ENCODE measurements at places on chromosomes 5 and 9. TPM values are rescaled to one million over a fixed set of nuclear protein-coding genes. Genes with fewer than 3 reads are reported as not detected.

DNA sequence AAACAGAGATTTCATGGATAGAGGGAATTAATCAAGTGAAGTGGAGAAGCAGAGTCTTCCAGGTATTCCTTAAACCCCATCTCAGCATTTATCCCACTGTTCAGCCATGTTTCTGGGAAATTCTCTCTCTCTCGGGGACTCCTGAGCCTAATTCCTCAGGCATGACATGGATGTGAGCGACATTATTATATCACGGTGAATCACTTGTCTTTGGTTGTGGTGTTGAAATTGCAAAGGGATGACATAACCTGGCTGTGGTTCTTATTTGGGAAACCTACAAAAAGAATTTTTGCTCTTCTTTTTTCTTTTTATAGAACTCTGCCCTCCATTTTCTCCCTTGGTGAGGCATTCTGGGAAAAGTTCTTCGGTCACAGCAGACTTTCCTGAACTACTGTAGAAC, 457.9 kb upstream of the PTGER4 start:
- no peak overlapping the region for H3K4me3 ChIP-seq
- H3K4me1 ChIP-seq, result peaks cover 30% of the 10 kb centered on the region

DNA sequence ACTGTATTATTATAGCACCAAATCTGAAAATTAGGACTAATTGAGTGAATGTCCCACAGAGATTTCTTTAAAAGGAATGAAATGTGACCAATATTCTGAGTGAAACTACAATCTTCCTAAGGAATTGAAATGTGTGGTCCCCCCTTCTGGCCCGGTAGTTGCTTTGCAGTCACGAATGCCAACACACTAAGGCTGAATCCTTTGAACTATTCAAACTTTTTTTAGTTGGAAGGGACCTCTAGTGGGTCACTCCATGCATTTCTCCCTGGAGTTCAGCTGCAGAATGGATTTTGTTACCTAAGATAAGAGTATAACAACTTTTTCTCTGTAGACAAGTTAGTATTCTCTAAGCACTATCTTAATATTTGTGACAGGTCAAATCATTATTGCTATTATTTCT, 2.8 kb downstream of the CDH6 start:
- H3K27me3 ChIP-seq, result no peaks in the 10 kb centered on the region
- H3K4me1 ChIP-seq, result peaks cover 27% of the 10 kb centered on the region
- peak overlapping the region; percentile 97 for H3K4me3 ChIP-seq
- DNase-seq, result peak; percentile 52
- H3K36me3 ChIP-seq, result no peaks in the 10 kb centered on the region

DNA sequence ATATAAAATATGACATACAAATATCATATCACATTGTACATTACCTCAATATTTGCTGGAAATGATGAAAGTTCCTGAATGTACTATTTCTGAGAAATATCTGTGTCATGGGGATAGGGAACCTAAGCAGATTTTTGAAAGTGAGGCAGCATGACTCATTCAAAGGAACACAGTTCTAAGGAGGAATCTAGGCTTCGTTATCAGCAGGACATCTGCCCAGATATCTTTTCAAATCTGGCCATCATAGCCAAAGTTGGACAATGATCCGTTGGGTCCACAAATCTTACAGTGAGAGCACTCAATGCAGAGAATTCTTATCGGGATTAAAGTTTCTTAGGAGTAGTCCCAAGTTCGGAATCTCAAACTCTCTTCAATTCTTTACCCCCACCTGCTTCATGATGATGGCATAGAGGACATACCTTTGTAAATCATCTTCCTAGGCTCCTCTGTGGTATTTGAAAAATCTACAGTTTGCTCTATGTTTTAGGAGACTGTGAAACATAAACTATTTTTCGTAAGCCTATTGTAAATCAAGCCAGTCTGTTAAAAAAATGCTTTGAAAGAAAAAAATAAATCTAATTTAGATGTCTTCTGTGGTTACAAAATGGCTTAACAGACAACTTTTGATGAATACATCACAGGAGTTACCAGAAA, 29.4 kb upstream of the ALDH1A1 start:
- no peaks in the 10 kb centered on the region for H3K36me3 ChIP-seq
- no peak overlapping the region for H3K27ac ChIP-seq
- H3K27me3 ChIP-seq, result no peaks in the 10 kb centered on the region
- no peak for DNase-seq
- H3K4me1 ChIP-seq, result no peaks in the 10 kb centered on the region
- no peak overlapping the region for H3K4me3 ChIP-seq

DNA sequence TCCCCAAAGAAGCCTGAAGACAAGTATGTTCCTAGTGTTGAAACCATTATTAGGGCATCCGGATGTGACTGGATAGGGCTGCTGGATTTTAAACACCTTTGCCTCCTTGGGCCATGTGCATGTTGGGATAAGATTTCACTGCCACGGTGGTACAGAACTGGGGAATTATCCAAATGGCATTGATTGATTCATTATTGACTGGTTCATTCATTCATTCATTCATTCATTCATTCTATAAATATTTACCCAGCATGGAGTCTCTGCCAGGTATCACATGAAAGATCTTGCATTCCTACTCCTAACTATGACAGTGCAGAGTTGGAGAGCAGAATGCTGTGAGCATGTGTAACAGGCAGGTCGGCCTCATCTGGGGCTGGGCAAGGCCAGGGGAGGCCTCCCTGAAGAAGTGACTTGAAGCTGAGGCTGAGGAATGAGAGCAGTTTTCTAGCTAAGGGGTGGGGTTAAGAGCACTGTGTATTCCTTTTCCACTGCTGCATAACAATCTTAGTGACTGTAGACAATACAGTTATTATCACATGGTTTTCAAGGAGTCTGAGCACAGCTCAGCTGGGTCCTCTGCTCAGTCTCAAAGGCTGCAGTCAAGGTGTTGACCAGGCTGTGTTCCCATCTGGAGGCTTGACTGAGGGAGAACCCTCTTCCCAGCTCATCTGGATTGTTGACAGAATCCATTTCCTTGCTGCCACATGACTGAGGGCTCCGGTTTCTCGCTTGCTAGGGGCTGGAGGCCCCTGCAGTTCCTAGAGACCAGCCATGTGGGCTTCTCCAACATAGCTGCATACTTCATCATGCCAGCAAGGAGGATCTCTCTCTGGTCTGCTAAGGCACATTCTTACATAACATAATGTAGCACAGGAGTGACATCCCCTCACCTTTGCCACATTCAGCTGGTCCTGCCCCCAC, 35.7 kb downstream of the AK8 start:
- H3K4me1 ChIP-seq, result peaks cover 5% of the 10 kb centered on the region
- no peaks in the 10 kb centered on the region for H3K36me3 ChIP-seq
- H3K27ac ChIP-seq, result no peak overlapping the region

DNA sequence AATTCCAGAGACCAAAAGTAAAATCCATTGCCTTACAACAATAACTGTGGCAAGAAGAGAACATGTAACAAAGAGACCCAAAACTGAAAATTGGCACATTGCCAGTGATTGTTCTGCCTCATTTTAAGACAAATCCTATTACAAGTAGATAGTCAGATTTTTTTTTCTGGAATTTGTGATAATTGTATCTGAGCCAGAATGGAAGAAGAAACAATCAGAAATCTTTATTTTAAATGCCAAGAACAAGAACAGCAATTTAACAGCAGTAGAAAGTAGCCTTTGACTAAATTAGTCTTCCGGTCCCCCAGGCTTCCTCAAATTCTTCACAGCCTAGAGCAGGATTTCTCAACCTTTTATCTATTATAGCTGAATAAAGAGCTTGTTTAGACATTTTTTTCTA, 106.7 kb upstream of the PTPN3 start:
- peaks cover 18% of the 10 kb centered on the region for H3K27me3 ChIP-seq
- no peaks in the 10 kb centered on the region for H3K36me3 ChIP-seq
- no peak for DNase-seq
- H3K27ac ChIP-seq, result no peak overlapping the region
- no peak overlapping the region for H3K4me3 ChIP-seq

DNA sequence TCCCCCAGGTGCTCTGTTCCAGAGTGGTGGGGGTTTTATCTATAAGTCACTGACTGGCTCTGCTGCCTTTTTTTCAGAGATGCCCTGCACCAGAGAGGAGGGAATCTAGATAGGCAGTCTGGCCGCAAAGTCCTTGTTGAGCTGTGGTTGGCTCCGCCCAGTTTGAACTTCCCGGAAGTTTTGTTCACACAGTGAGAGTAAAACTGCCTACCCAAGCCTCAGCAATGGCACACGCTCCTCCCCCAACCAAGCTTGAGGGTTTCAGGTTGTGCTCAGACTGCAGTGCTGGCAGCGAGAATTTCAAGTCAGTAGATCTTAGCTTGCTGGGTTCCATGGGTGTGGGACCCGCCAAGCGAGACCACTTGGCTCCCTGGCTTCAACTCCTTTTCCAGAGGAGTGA, 1428.6 kb downstream of the MAT2B start:
- DNase-seq, result no peak
- H3K27ac ChIP-seq, result no peak overlapping the region
- H3K4me3 ChIP-seq, result no peak overlapping the region
- H3K36me3 ChIP-seq, result no peaks in the 10 kb centered on the region
- no peaks in the 10 kb centered on the region for H3K4me1 ChIP-seq

- H3K27me3 ChIP-seq, result no peaks in the 10 kb centered on the region
- H3K4me1 ChIP-seq, result peaks cover 11% of the 10 kb centered on the region
- H3K27ac ChIP-seq, result no peak overlapping the region
- H3K4me3 ChIP-seq, result no peak overlapping the region
- DNase-seq, result no peak
Measured at GRCh38 chr5:32022638-32023037, 151.5 kb downstream of the GOLPH3 start.

GRCh38 chr5:83848941-83849340, 128.3 kb upstream of the HAPLN1 start:
- no peaks in the 10 kb centered on the region for H3K27me3 ChIP-seq
- H3K27ac ChIP-seq, result no peak overlapping the region
- DNase-seq, result no peak
- H3K4me1 ChIP-seq, result no peaks in the 10 kb centered on the region
- H3K36me3 ChIP-seq, result no peaks in the 10 kb centered on the region
- no peak overlapping the region for H3K4me3 ChIP-seq

GRCh38 chr9:118059484-118060278, 355.5 kb downstream of the TLR4 start:
- H3K4me1 ChIP-seq, result no peaks in the 10 kb centered on the region
- no peaks in the 10 kb centered on the region for H3K36me3 ChIP-seq

- H3K4me3 ChIP-seq, result no peak overlapping the region
- peaks cover 37% of the 10 kb centered on the region for H3K36me3 ChIP-seq
- DNase-seq, result no peak
- no peaks in the 10 kb centered on the region for H3K4me1 ChIP-seq
- no peak overlapping the region for H3K27ac ChIP-seq
Measured at GRCh38 chr9:99150451-99151171, 45.7 kb downstream of the TGFBR1 start.

- DNase-seq, result no peak
- no peak overlapping the region for H3K27ac ChIP-seq
- no peaks in the 10 kb centered on the region for H3K36me3 ChIP-seq
- H3K4me1 ChIP-seq, result no peaks in the 10 kb centered on the region
- H3K4me3 ChIP-seq, result no peak overlapping the region
Measured at GRCh38 chr9:85723215-85723614, 18.5 kb downstream of the AGTPBP1 start.

- H3K27me3 ChIP-seq, result peaks cover 17% of the 10 kb centered on the region
- no peak overlapping the region for H3K4me3 ChIP-seq
- peaks cover 5% of the 10 kb centered on the region for H3K4me1 ChIP-seq
- no peak for DNase-seq
- no peaks in the 10 kb centered on the region for H3K36me3 ChIP-seq
- H3K27ac ChIP-seq, result no peak overlapping the region
Measured at GRCh38 chr9:34524349-34524748, 1.6 kb upstream of the ENHO start.

GRCh38 chr5:55036477-55036876, 12.4 kb downstream of the GZMK start:
- H3K27ac ChIP-seq, result no peak overlapping the region
- no peaks in the 10 kb centered on the region for H3K36me3 ChIP-seq
- H3K4me3 ChIP-seq, result no peak overlapping the region
- H3K4me1 ChIP-seq, result peaks cover 8% of the 10 kb centered on the region
- peak; percentile 56 for DNase-seq

- no peaks in the 10 kb centered on the region for H3K4me1 ChIP-seq
- no peak overlapping the region for H3K27ac ChIP-seq
- H3K36me3 ChIP-seq, result no peaks in the 10 kb centered on the region
- peak; percentile 20 for DNase-seq
- no peak overlapping the region for H3K4me3 ChIP-seq
Measured at GRCh38 chr5:35182910-35183535, 47.3 kb downstream of the PRLR start.

GRCh38 chr9:124675261-124676158, 95.6 kb downstream of the NR6A1 start:
- H3K36me3 ChIP-seq, result peaks cover 33% of the 10 kb centered on the region
- H3K4me3 ChIP-seq, result no peak overlapping the region
- no peaks in the 10 kb centered on the region for H3K27me3 ChIP-seq

- no peaks in the 10 kb centered on the region for H3K27me3 ChIP-seq
- H3K27ac ChIP-seq, result no peak overlapping the region
- no peak overlapping the region for H3K4me3 ChIP-seq
- H3K36me3 ChIP-seq, result no peaks in the 10 kb centered on the region
Measured at GRCh38 chr5:108101821-108102220, 280.1 kb downstream of the FBXL17 start.

GRCh38 chr9:112891521-112891920, 845 bp upstream of the SLC46A2 start:
- no peak for DNase-seq
- peaks cover 8% of the 10 kb centered on the region for H3K27me3 ChIP-seq
- H3K4me3 ChIP-seq, result no peak overlapping the region
- H3K4me1 ChIP-seq, result peaks cover 2% of the 10 kb centered on the region
- no peak overlapping the region for H3K27ac ChIP-seq

DNA sequence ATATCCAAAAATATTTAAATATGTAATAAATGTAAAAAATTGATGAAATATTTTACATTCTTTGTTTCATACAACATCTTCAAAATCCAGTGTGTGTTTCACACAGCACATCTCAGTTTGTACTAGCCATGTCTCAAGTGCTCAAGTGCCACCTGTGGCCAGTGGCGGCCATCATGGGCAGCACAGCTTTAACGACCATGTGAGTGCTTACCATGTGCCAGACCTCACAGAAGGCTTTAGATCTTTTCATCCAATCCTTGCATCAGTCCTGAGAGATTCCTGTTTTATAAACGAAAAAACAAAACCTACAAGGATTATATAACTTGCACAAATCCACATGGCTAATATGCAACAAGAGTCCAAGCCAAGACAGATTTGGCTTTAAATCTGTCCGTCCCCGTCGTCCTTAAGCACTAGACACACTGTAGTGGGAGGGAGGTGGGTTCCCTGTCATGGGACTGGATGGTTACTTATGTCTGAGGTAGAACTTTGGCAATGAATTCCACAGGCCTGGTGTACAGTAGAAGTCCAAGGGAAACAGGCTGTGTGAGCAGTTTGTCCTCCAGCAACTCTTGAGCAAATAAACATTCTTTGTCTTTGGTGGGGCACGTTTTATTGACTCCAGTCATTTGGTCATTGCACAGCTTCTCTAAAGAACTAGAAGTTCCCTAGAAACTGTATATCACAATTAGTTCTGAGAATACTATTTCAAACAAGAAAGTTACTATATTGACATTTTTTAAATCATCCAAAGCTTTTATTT, 25.0 kb upstream of the F2R start:
- H3K27me3 ChIP-seq, result no peaks in the 10 kb centered on the region
- H3K36me3 ChIP-seq, result no peaks in the 10 kb centered on the region
- H3K4me1 ChIP-seq, result peaks cover 34% of the 10 kb centered on the region
- peak overlapping the region; percentile 98 for H3K27ac ChIP-seq

GRCh38 chr5:16593628-16594027, 23.2 kb downstream of the RETREG1 start:
- H3K36me3 ChIP-seq, result no peaks in the 10 kb centered on the region
- H3K4me1 ChIP-seq, result peaks cover 8% of the 10 kb centered on the region
- no peaks in the 10 kb centered on the region for H3K27me3 ChIP-seq

Gene SYNPO
- total RNA-seq, result 40.2 TPM

Gene FAM169A
- 11.9 TPM for total RNA-seq

Gene IFNK
- total RNA-seq, result not detected

Gene PCDHGB4
- 13.6 TPM for total RNA-seq

Gene PPP1R26
- total RNA-seq, result 10.6 TPM

Gene UAP1L1
- 4.7 TPM for total RNA-seq

Gene TSSK1B
- total RNA-seq, result 0.20 TPM

Gene FBXL7
- 22.4 TPM for total RNA-seq
